Ammon's horn (tissue), 1 donor: ENCODE measurements at places on chromosomes 6 and 20.

GRCh38 chr6:111642463-111643158 is 36.9 kb upstream of the TRAF3IP2 start:
- peak; percentile 73 for DNase-seq

- no peak for DNase-seq
These were observed 43.4 kb downstream of the QKI start for GRCh38 chr6:163457637-163458561.

DNA sequence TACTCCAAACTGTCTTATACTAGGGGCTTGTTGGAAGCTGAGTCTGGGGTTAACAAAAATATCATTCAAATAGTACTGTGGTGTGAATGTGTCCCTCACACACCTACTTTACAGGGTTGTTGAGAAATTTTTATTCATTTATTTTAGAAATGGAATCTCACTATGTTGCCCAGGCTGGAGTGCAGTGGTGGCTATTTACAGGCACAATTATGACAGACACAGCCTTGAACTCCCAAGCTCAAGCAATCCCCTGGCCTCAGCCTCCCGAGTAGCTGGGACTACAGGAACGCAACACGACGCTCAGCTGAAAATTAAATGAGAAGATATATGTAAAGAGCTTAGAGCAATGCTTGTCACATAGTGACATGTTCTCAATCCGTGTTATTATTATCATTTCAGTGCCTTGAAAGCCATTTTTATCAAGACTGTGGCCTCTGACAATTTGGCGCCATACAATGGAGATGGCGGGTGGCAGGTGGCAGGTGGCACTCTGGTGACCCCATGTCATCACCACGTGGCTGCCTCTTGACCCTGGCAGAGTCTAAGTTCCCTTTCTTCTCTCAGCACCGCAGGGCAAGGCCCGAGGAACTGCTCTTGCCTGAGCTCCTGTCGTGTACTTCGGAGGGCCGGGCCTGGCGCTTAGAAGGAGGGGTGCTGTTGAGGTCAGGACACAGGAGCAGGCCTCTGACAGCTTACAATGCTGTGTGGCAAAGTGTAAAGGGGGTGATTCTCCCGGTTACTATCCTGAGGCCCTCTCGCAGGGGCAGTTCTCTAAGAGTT is 64.5 kb downstream of the STX11 start:
- DNase-seq: no peak

GRCh38 chr6:132192631-132193030 is 208.6 kb downstream of the MOXD1 start:
- no peak for DNase-seq

DNA sequence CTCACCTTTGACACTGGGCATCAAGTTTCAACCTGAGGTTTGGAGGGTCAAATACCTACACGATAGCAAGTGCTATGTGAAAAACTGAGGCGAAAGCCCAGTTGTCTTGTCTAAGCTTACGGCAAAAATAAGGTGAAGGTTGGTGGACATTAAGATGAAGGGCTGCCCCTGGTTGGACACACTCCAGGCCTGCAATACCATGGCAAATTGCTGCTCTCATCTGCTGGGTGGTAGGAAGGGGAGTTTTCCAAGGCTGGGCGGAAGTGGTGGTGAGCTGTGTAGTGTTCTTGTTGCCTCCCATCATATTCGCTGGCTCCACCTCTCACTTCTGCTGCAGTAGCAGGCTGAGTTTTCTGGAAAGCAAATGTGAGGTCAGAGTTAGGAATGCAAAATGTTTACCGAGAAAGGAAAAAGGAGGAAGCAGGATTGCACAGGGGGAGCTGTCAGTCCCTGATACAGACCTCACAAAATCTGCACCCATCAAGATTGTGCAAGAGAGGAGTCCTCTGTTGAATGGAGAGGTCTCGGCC is 33.7 kb downstream of the SCP2D1 start:
- no peak for DNase-seq

GRCh38 chr20:63471981-63472831 is at the start of gene KCNQ2:
Gene KCNQ2 (minus strand): TSS chr20:63472655. CDS start chr20:63472463, 192 bp downstream.
- DNase-seq: no peak

DNA sequence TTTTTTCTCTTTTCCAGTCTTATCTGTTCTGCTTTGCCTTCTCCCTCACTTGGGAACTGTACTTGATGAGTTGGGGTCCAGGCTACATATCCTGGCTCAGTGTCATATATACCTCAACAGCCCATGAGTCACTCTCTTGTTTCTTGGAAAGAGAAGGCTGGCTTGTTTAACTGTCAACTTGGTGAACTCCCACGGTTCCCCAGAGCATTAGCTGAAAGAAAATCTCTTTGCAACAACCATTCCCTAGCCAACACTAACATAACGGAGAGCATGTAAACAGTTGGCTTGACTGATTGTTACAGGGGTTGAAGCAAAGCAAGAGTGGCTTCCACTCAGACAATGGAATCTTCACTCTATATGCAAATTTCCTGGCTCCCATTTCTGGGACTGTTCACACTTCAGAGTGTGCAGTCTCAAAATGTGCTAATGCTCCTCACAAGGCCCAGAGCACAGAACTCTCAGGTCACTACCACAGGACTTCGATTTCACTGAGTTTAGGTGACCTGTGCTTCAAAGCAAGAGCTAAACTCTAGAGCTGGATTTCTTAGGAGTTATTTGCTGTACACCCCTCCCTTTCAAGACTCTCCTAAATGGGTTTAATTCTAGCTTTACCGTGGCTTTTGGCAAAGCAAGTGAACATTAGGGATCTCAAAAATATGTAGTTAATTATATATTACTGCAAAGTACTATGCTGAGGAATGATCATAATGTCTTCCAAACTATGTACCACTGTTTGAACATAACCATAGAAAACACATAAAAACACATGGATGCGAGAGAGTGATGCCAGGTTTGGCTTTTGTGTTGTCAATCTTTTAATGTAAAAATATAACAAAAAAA is 609.8 kb downstream of the RFPL4B start:
- no peak for DNase-seq

DNA sequence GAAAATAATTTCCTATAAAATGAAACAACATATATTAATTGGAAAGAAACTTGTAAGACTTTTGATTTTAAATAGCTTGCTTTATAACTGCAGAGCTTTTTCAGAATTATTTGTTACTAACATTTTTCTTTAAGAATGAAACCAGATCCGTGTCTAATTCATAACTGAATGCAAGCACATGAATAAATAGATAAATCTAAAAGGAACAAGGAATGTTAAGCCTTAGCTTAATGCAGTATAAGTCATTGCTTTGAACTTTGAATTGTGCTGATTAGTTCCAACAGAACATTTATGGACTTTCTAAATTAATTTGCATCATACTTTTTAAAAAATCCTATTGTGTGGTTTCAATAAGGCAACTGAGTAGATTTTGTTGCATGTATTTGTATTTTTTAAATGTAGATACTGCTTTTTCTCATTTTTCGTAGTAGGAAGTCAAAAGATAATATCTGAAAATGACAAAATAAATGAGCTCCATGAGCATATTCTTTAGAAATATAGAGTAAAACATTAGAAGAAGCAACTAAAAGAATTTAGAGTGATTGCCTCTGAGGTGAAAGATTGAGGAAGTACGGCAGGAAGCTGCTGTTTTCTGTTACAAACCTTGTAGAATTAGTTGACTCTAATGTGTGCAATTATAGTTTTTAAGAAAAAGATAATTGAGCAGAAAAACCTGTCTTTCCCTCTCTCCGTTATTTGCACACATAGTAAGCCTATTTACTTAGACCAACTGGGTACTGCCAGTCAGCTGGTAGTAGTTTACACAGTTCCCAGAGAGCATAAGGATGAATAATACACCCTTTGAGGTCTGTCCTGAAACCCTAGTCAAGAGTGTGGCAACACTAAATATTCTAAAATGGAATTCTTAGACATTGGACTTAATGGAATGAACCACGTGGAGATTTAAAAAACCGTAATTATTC is 32.6 kb upstream of the SLC35D3 start:
- DNase-seq: no peak

- DNase-seq: peak; percentile 78
These were observed 61.2 kb downstream of the IGF2R start for GRCh38 chr6:160030103-160030502.

DNA sequence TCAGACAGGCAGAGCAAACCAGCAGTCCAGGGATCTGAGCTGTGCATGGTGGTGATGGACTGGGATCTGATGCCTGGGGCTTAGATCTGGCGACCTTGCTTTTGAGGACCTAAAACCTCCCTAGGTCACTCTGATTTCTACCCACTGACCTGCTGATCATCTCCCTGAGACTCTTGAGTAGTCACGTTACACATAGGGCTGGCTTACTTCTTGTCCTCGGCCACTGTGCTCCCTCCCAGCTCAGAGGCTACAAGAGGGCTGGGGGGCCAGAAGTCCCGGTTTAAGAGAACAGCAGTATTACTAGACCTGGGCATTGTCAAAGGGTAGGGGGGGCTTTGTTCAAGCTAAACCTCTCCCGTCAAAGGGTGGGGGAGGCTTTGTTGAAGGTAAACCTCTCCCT is 5.5 kb downstream of the DYNLT1 start:
- DNase-seq: no peak

- DNase-seq: no peak
These were observed 369.2 kb downstream of the HAO1 start for GRCh38 chr20:7571101-7571500.

DNA sequence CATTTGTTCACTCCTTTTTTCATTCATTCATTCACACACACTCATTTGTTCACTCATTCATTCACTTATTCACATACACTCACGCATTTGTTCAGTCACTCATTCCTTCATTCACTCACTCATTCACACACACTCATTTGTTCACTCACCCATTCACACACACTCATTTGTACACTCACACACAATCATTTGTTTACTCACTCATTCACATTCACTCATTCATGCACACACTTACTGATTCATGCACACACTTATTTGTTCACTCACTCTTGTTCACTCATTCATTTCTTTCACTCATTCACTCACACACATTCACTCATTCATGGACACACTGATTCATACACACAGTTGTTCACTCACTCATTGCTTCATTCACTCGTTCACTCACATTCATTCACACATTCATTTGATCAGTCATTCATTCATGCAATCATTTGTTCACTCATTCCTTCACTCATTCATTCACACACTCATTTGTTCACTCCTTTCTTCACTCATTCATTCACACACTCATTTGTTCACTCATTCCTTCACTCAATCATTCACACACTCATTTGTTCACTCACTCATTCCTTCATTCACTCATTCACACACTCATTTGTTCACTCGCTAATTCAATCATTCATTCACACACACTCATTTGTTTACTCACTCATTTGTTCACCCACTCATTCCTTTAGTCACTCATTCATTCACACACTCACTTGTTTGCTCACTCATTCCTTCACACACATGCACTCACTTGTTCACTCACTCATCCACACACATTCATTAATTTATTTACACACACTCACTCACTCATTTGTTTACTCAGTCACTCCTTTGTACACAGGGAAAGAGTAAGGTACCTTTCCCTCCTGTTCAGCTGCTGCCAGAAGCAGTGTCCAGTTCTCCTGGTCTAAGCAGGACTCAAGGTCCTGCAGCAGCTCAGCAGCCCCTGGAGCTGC is 50.7 kb upstream of the BHLHE23 start:
- DNase-seq: no peak

DNA sequence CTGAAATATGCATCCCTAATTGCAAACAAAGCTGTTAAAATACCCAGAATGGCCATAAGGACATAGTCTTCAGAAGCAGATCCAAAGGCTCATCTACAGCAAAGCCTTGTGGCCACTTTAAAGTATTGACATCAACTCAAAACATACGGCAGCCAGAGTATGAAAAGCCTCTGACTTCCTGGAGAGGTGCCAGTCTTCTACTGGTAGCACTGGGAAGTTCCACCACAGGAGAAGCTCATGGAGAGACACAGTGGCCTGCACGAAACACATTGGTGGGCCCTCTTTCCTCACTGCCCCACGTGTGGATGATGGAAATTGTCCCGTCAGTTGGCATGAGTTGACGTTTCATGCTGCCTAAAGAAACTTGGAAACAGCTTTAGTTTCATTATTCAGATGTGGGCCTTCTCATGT is 202.6 kb upstream of the HEY2 start:
- DNase-seq: no peak

- DNase-seq: no peak
These were observed 423.6 kb downstream of the BCKDHB start for GRCh38 chr6:80530103-80530502.

- no peak for DNase-seq
These were observed 24.3 kb downstream of the RBL1 start for GRCh38 chr20:37071481-37071911.

- no peak for DNase-seq
These were observed 219.7 kb upstream of the SUPT3H start for GRCh38 chr6:45597424-45597823.

- DNase-seq: peak; percentile 80
These were observed 30.0 kb upstream of the AKIRIN2 start for GRCh38 chr6:87731818-87732661.

DNA sequence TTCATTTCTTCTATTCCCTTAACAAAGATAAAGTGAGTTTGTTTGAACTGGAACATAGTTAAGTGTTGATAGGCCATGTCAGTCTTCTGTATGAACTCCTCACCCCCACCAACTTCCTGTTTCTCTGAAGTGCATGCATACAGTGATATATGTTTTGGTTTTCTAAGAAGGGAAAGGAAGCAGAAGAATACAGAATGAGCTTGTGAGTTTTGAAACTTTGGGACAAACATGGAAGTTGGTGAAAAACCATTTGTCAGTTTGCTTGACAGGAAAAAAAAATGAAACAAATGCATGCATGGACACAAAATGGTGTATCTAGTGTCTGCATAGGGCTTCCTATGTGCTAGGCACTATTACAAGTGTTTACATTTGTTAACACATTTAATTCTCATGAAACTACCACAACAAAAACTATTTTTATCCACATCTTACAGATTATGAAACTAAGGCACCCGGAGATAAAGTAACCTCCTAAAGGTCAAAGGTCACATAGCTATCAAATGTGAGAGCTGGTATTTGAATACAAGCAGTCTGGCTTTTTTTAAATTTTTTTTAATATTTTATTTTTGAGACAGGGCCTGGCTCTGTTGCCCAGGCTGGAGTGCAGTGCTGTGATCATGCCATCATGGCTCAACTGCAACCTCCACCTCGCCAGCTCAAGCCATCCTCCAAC is 105.9 kb downstream of the ADGRB3 start:
- no peak for DNase-seq

DNA sequence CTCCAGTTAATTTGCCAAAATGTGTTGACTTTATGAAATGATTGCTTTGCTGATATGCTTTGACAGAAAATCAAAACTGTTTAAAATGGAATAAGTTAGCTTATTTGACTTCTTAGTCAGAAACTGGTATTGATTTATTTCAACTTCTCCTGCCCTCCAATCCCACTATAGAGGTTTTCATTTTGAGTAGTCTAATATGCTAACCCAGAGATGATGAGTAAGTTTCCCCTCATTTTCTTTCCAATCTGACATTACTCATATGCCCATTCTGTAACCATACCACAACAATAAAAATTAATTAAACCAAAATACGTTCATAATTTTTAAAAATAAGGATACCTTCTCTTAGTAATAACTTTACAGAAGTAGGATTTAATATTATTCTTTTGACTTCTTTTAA is 78.8 kb downstream of the COL19A1 start:
- no peak for DNase-seq

DNA sequence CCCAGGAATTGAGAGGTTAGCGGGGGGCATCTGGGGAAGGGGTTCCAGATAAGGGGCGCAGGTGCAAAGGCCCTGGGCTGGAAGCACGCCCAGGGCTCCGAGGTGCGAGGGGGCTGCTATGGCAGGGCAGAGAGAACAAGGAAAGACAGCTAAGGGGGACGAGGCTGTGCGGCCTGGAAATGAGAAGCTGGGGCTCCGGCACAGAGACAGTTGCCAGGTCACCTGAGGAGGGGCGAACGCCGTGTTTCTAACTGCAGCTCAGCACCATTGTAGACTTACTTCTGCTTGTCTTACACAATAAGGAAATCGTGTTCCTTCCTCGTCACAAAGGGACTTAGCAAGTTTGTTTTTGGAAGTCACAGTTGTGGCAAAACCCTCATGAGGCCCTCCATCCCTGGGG is 68.9 kb upstream of the TBXT start:
- DNase-seq: no peak
